T follicular helper cell (primary cell): ENCODE measurements at places on chromosomes 16 and 17.

DNA sequence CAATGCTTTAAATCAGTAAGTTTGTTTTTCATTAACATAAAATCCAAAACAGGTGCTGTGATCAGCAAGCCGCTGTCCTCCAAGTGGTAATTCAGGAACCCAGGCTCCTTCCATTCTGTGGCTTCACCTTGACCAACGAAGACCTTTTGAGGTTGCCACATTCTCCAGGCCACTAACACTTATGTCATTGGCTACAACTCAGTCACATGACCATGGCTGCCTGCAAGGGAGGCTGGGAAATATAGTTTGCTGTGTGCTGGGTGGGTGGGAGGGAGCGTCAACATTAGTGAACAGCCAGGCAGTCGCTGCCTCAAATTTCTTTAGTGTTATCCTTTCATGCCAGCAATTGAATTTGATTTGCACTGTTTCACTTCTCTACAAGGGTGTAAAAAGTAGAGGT is 549.2 kb downstream of the MAF start:
- no peak for DNase-seq

DNA sequence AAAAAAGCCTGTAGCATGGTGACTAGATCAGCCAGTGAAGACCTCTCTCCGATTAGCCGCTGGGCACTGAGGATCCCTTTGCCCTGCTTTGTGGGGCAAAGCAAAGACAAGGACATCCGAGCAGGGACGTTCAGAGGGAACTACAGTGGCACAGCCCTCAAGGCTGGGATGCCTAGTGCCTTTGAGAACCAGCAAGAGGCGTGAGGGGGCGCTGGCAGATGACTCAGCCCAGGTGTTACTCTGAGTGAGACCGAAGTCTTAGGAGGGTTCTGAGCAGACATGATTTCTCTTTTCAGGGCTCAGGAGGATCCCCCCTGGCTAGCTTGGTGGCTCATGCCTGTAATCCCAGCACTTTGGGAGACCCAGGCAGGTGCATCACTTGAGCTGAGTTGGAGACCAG is 178.6 kb downstream of the CPPED1 start:
- DNase-seq, result no peak

- no peak for DNase-seq
Observed at GRCh38 chr16:12142157-12142556, 165.6 kb downstream of the SNX29 start.

DNA sequence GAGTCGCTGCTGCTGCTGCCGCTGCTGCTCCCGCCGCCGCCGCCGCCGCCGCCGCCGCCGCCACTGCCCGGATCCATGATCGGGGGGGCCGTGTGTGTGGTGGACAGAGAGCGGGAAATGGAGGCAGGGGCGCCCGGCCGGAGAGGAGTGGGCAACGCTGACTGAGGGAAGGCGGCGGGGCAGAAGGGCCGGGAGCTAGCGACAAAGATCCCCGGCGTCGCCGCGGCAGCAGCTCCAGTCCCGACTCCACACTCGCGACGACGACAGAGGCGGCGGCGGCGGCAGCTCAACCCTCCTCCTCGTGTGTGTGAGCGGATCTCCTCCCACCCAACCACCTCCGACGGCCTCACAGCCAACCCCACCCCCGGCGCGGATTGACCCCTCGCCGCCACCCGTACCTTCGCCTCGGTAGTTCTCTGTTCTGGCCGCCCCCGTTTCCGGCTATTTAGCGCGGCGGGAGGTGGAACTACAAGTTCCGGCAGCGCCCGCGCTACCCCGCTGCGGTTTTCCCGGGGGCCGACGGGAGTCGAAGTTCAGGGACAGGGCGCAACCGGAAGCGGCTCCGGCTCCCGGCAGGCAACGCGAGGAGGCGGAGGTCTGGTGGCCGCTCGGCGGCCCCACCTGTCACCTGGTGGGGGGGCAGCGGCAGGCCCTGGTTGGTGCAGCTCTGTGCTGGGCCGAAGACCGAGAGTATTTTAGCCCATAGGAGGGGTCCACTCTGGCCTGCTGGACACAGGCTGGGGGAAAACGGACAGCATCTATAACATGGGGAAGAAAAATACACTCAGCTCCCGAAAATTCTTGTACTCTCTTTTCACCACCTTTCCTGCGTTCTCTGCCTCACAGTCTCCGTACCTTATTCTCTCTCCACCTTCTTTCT is at the start of gene GSPT1:
Gene GSPT1, minus strand, starts transcription at position 313 of the 880 bp plus-strand sequence. Its CDS starts 236 bp downstream, at position 77.
- DNase-seq, result peak; percentile 98

- DNase-seq, result peak; percentile 44
Observed at GRCh38 chr16:19907161-19907992, 22.7 kb upstream of the GPRC5B start.

- no peak for DNase-seq
Observed at GRCh38 chr17:75738218-75738802, 17.1 kb downstream of the ITGB4 start.

GRCh38 chr16:74268372-74268782 is 28.2 kb upstream of the PSMD7 start:
- DNase-seq, result no peak

DNA sequence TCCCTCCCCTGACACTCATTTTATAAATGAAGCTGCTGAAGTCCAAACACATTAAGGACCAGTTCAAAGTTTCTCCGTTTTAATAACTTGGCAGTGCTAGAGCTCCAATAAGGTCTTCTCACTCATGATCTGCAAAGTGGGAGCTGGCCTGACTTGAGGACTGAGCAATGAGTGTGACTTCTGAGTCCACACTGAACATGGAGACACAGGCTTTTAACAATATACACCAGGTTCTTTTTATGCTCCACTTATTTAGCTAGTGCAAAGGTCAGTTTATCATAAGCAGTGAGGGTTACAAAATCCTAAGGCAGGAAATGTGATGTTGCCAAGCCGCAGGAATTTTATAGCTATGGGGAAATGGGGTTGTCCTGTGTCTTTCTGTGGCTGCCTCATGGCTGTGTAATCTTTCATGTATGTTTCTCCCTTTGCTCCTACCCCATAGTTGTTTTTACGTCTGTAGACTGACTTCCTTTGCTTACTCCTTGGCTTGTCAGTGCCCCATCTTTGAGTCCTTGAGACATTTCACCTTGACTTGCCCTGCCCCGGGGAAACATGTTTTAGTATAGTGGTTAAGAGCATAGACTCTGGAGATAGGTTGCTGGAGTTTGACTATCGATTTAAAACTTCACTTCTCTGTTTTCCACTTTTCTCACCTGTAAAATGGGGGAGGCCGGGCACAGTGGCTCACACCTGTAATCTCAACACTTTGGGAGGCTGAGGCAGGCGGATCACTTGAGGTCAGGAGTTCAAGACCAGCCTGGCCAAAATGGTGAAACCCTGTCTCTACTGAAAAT is 12.2 kb upstream of the MMD start:
- DNase-seq, result no peak

- DNase-seq, result no peak
Observed at GRCh38 chr16:54212893-54213292, 73.7 kb downstream of the IRX3 start.

GRCh38 chr16:10103118-10103517 is 79.1 kb downstream of the GRIN2A start:
- no peak for DNase-seq

GRCh38 chr17:62614142-62614541 is 13.3 kb upstream of the MRC2 start:
- DNase-seq, result no peak

DNA sequence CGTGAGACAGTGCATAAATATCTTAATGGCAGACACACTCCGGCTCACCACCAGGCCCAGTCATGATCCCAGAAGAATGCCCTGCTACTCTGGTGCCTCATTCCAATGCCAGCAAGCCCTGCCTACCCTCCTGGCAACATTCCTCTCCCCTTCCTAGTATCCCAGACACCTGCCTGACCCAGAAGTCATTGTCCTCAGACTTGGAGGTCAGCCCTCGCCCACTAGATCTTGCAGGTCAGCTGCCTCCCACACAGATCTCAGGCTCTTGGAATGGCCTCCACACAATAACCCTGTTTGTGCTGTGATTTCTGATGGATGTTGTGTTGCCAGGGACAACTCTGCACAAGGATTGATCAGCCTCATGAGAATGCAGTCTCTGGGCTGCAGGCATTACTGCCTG is 1.8 kb upstream of the TEX2 start:
- no peak for DNase-seq

DNA sequence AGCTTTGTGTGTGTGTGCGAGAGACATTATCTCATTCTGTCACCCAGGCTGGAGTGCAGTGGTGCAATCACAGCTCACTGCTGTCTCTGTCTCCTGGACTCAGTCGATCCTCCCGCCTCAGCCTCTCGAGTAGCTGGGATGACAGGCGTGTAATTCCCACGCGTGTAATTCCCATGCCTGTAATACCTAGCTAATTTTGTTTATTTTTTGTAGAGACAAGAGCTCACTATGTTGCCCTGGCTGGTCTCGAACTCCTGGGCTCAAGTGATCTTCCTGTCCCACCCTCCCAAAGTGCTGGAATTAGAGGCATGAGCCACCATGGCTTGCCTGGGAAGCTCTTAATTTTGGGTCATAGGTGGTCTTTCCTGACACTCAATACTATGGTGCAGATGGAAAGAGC is 205.3 kb upstream of the TNRC6C start:
- no peak for DNase-seq

GRCh38 chr17:29642171-29642611 is 19.5 kb upstream of the CORO6 start:
- no peak for DNase-seq

DNA sequence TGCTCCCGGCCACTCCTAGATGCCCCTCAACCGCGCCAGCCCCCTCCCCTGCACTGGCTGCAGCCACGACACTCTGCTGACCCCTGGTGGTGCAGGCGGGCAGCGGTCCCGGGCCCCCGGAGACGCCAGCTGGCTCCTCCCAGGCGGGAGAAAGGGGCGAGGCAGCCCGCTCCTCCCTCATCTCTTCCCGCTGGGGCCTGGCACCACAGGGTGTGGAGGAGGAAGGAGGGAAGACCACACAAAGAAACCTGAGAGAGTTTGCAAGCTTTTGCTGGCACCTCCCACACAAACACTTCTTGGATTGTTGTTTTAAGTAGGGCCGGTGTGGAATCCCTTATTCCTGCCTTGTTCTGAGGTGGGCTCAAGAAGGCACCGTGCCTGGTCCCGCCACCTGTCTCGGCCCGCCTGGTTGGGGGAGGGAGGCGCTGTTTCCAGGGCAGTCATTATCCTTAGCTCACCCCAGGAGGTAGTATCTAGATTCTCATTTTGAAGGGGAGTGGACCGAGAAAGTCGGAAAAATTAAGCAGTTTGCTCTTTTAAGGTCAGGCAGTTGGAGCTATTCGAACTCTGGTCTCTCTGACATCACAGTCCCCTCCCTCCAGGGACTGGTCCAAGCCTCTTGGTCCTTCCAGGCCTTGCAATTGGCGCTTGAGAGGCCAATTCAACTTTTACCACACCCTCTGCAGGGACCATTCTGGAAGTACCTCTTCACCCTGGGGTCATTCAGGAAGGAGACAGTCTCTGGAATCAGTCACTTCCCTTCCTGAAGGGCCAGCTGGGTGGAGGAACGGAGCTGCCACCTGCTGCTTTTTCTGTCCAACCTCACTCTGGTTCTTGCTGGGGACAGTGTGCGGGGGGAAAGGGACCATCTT is 959 bp upstream of the ANKRD13B start:
- peak; percentile 62 for DNase-seq

DNA sequence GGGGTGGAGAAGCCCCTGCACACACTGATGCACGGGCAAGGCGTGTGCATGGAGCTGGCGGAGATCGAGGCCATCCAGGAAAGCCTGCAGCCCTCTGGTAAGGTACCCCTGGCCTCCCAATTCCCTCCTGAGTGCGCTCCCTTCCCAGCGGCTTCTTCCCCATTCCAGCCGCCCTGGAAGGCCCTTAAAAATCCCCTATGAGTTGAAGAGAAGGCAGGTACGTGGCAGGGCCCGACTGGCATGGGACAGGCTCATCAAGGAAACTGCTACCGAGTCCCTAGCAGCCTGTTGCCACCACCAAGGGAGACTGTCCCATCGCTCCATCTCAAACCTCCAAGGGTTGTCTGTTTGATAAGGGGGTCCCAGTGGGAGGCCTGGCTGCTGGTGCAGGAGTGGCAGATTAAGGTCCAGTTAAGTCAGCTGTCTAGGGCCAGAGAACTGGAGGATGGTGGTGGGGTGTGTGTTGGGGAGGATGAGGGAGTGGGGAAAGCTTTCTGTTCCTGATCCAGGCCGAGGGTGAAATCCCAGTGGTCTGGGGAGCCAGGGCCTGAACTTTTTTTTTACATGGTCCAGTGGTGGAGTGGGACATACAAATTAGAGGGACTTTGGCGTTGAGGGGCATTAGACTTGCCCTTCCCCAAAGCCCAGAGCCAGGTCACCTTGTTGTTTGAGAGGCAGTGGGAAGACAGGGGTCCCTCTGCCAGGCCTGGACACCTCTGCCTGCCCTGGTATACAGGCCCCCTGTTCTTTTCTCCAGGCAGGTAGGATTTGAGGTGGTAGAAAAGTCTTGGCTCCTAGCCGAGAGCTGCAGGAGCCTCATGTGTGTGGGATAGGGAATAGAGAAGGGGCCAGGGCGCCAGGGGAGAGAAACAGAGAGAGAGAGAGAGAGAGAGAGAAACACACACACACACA is 994 bp downstream of the IGFBP4 start:
- DNase-seq, result no peak

- DNase-seq, result no peak
Observed at GRCh38 chr17:7814969-7815368, 19.0 kb upstream of the KDM6B start.

- DNase-seq, result no peak
Observed at GRCh38 chr16:20906341-20907255, 6.0 kb downstream of the LYRM1 start.

- DNase-seq, result no peak
Observed at GRCh38 chr16:84521497-84521770, 17.0 kb upstream of the MEAK7 start.

GRCh38 chr17:67482764-67483163 is 105.7 kb downstream of the PITPNC1 start:
- DNase-seq, result no peak

DNA sequence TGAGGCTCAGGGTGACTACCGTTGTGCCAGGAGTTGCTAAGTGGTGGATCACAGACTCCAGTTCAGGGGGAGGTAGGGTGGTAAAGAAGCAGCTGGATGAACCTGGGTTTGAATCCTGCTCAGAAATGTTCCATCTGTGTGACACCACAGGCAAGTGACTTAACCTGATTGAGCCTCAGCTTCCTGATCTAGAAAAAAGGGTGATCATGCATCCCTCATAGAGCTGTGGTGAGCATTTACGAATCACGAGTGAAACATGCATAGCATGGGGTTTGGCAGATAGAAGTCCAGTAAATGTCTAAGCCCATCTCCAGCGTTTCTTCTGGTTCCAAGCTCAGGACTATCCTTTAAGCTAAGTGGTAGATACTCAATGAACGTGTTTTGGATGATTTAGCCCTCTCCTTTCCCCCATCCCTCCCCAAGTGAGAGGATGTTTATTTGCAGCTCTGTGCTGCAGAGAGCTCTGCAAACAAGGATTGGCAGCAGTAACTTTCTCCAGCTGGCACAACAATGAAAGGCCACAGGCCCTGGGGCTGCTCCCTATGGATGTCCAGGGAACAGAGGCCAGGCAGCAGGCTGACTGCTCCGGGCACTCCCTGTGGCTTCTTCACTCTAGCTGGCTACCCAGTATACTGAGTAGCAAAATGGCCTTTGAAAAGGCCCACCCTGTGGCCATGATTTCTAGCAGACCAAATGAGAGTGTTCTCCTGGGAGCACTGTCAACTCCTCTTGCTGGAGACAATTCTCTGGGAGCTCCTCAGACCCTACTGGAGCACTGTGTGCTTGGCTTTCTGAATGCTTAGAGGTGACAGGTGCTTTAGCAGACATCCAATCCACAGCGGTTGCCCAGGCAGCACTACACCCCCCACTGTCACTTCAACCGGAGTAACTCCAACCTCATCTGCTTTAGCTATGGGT is 21.3 kb downstream of the CA4 start:
- no peak for DNase-seq

GRCh38 chr17:60901806-60902205 is 224.2 kb downstream of the BCAS3 start:
- DNase-seq, result no peak

- no peak for DNase-seq
Observed at GRCh38 chr17:38556239-38556638, 49.5 kb downstream of the SRCIN1 start.
